ENCODE measurements at places on chromosomes 7 and 10.
A peak's percentile ranks its signal among the peaks of the same experiment; 100 is the strongest.

DNA sequence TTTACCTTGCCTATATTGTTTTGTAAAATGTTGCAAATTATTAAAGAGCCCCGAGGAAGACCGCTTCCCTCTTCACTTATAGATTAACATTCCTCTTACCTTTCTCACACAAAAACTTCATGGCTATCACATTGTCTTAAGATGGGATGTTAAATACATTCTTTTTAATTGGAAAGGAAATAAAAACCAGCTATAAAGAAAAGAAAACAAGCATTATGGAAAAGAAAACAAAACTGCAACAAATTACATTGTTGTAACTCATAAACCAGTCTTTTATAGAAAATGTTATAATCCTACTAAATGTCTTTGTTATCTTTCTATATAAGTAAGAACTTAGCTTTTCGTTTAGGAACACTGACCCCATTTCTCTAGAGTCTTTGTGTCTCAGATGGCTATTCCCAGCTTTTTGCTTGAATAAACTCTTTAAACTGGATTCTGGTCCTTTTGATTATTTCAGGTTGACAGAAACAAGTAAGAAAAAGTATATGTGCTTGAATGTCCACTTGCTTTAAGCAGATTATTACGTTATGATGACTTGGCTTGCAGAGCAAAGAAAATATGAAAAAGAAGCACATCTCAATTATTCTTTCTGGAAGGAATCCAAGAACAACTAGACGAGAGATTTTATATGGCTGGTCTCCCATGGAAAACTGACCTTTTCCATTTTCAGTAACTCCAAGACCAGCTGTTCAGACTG, 128.2 kb downstream of the AKR1D1 start:
- no peak for DNase-seq

- DNase-seq = no peak
Measured at GRCh38 chr10:819816-820215, 111.7 kb downstream of the LARP4B start.

GRCh38 chr7:92276460-92276864, 30.7 kb downstream of the ANKIB1 start:
- no peak for DNase-seq

- peak; percentile 4 for DNase-seq
Measured at GRCh38 chr7:112946350-112946749, 140.3 kb downstream of the GPR85 start.

DNA sequence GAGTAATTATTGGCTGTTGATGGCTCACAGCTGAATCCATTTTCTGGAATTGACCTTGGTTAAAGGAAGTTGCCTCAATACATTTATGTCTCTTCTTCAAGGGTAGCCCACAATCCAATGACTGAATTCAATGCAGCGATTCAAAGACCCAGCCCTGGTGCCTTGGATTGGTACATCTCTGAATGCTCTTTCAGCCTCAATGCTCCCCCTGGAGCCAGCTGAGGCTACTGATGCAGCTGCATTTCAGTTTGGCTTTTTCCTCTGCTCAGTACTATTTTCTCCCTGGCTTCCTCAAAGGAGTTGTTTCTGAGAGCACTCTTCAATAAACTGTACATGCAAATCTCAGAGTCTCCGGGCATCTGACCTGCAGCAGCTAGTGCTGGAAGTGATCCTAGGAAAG, 633 bp upstream of the EBLN1 start:
- no peak for DNase-seq

DNA sequence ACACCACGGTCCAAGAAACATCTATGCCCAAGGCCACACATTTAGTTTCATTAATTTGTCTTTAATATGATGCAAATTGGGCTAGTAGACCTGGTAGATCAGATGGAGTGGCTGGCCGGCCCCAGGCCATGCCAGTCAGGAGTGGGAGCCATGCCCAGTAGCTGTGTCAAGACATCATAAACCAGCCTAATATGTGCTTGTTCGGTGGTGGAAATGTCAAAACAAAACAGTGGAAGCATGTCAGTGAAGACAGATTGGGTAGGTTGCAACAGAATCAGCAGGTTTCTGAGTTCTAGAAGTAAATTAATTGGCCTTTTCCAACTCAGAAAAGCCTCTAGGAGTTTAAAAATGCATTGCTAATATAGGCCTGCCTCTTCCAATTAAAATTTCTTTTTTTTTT, 124.7 kb downstream of the NRP1 start:
- no peak for DNase-seq

GRCh38 chr7:101934618-101935017, 117.2 kb downstream of the CUX1 start:
- DNase-seq = no peak

GRCh38 chr10:112724404-112724991, 225.5 kb upstream of the TCF7L2 start:
- DNase-seq = no peak

GRCh38 chr10:47137311-47137851, 162.6 kb upstream of the GDF10 start:
- DNase-seq = peak; percentile 45

DNA sequence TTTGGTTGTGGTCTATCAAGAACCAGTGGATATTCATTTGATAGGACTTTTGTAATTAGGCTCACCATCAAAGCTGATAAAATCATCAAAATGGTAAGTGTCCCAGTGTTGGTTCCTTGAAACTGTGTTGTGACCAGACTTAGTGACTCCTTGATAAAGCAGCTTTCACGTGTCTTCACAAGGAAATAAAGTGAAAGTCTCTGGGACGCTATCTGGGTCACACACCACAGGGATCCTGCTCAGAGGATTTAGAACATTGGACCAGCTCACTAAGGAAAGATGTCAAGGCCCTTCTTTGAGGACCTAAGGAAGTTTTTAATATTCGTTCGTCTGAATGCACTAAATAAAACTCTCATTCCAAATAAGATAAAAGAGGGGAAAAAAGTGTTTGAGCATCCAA, 193.1 kb downstream of the RNLS start:
- no peak for DNase-seq

- DNase-seq = peak; percentile 84
Measured at GRCh38 chr7:5596046-5596895, 172.6 kb upstream of the TNRC18 start.

DNA sequence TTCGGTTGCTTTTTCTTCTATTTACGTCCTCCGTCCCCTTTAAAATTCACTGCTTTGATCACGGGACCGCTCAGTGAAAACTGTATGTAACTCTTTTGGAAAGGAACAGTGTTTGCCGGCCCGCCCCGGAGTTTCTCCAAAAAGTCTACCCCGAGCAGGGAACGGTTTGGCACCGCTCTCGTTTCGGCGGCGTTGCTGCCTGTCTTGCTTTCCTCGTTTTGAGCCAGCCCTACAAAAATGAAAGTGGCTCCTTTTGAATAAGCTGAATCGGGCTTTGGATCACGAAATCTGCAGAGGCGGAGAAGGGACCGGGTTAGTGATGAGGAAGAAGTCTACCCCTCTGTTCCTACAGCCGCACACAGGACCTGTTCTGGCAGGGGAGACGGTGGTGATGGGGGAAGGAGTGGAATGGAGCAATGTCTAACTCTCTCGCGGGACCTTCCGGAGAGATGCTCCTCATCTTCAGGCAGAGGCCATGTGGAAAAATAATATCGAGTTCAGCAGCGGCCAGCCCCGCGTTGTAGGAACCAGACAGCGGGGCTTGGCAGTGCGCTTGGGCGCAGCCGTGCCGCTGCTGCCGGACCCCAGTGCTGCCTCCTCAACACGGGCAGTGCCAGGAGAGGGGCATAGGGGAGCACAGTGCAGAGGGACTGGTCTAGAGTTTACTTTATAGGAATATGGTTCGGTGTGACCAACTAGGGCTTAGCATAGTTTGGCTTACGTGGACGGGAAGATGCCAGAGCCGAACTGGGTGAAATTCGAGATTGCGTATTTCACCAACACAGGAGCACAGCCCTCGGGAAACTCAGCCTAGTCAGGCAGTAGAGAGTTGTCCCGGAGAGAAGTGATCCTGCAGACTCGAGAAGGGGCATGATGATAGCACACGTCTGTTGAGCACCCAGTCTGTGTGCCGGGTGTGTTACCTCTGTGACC, 1.4 kb downstream of the HTRA1 start:
- DNase-seq = peak; percentile 20

GRCh38 chr10:91511549-91512330, 101.6 kb downstream of the HECTD2 start:
- DNase-seq = peak; percentile 85

- no peak for DNase-seq
Measured at GRCh38 chr7:112798274-112799159, 8.3 kb upstream of the TMEM168 start.
